ENCODE measurements at places on chromosomes 7 and 10.

DNA sequence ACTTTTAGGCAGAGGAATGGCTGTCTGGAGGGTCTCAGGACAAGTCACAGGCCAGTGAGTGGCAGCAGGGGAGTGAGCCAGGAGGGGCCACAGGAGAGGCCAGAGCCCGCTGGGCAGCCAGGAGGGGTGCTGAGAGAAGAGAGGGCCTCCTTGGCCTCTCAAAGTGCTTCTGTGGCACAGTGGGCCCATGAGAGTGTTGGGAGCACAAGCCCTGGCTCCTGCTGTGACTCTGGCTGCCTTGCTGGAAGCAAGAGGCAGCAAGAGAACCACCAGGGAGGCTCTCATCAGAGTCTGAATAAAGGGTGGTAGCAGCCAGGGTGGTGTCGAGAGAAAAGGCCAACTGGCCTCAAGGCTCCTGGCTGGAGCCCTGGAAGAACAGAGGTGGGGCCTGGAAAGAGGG lies 91.1 kb downstream of the VOPP1 start:
- no peak for DNase-seq

DNA sequence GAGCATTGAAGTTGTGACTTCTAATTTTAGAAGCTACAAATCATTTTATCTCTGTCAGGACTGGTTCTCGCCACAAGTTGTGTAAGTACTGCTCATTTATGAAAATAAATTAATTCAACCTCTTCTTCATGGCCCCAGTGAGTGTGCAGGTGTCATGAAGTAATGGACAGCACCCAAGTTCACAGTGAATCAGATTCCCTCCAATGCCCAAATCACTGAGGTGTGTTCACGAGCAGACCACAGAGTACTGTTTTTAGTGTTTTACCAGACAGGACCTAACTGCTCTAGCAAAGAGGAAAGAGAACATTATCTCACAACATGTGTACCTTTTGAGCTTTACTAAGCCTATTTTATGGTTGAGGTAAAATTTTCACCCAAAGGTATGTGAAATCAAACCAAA lies 980.0 kb downstream of the CNTNAP2 start:
- DNase-seq = no peak

DNA sequence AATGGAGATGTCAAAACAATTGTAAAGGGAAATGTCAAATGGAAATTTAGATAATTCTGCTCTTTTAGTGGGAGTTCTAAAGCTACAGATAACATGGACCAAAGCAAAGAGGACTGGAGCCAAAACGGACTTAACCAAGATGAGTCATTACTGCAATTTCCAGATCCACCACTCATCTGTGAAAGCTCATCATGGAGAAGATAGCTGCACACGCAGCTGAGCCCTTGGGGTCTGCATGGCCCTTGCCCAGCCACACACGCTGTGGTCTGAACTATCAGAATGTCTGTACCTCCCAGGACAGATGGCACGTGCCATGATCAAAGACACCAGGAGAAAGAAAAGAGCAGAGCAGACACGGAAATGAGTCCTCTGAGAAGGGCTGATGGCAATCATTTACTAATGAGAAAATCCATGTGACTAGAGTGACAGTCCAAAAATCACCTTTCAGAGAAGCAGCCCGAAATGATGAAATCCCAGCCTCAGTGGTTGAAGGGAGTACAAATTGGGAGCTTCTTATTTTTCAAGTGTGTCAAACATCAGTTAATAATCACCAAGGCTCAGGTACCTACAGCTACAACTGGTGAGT lies 177.9 kb upstream of the MGMT start:
- no peak for DNase-seq

GRCh38 chr7:28165961-28166955 lies 14.3 kb downstream of the JAZF1 start:
- DNase-seq = no peak

DNA sequence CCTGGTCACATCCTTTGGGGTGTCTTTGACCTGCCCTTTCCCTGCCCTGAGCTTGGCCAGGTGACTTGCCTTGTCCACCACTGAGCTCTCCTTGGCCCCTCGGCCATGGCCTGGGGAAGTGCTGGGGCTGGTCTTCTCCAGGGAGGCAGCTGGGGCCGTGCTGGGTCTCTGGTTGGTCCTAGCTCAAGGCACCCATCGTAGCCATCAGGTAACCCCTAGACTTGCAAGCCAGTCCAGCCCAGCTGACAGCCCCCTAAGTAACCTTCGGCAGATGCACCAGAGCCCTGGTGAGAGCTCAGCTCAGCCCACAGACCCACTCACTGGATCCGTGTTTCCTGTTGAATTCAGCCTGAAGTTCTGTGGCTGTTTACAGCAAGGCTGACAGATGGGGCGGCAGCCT lies 176.2 kb upstream of the SHH start:
- DNase-seq = no peak

GRCh38 chr7:146805082-146805481 lies 688.5 kb downstream of the CNTNAP2 start:
- DNase-seq = no peak

DNA sequence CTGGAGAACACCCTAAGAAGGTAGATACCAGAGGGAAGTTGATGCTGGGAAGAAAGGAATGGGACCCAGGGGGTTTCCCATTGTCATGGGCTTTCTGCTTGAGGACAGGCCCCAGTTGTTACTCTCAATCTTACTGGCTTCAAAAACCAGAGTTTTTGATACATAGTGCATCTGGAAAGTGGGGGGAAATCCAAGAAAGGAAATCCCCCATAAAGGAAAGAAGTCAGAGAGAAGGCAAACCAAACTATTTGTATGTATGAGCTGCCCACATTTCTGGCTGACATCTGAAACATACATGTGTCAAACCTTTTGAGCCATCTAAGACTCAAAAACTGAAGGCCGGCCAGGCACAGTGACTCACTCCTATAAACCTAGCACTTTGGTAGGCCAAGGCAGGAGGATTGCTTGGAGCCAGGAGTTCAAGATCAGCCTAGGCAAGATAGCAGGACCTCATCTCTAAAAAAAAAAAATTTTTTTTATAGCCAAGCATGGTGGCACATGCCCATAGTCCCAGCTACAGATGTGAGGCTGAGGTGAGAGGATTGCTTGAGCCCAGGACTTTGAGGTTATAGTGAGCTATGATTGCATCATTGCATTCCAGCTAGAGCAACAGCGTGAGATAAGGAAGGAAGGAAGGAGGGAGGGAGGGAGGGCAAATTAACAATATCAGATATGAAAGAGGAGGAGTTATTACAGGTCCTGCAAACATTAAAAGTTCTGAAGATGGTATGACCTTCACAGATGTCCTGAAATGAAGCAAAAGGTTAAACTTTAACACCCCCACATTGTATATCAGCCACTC lies 6.7 kb upstream of the COA1 start:
- no peak for DNase-seq

DNA sequence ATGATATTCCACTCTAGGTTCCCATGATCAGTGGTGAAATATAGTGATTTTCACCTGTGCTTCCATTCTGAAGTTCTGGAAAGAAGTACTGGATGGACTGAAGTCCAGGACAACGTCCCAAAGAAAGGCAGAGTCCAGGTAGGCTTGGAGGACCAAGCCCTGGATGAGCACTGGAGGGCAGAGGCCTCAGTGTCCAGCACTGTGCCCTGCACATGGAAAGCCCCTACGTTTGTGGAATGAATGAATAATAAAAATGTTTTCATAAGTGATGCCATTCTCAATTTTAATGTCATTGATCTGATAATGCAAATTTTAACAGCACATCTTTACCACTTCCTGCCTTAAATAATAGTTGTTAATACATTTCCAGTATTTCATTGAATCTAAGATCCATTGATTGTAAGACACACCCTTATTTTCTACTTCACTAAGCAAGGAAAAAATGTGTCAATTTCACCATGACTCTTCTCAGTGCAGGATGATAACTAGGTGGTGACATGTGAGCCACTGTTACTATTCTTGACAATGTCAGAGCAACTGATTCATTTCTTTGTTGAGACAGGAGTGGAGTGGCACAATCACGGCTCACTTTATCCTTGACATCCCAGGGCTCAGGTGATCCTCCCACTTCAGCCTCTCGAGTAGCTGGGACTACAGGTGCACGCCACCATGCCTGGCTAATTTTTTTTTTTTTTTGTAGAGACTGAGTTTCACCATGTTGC lies 35.2 kb downstream of the ZNF783 start:
- DNase-seq = no peak

DNA sequence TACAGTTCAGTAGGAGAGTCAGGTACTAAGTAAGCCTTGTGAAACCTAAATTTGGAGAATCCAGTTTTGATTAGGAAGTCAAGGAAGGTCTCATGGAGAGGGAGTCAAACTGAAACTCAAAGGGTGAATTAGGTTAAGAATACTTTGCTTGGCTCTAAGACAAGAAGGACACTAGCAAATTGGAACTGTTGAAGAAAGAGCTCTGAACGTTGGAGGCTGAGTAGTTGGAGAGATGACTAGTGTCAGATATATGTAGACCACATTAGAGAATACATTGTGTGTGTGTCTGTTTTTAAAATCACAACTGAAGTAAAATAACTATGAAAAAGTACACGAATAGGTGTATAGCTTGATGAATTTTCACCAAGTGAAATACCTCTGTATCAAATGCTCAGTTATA lies 6.3 kb downstream of the VPS26A start:
- DNase-seq = no peak

DNA sequence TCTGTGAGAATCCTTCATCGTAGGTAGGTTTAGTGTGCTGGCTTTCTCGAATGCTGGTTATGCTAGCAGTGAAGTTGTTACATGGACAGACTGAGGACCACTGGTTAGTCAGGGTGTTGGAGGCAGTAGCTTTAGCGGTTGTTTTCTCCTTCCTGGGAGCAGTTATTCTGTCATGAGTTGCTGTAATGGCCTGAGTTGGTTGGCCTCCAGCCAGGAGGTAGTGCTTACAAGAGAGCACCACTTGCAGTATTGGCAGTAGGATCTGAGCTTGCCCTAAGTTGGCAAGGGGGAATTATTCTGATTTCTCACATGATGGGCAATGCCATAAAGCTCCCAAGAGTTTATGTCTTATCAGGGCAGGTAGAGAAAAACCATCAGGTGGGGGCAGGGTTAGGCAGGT lies 58.0 kb downstream of the IPMK start:
- no peak for DNase-seq

- DNase-seq = no peak
These were observed 132.9 kb upstream of the FAM3C start for GRCh38 chr7:121529003-121529402.

DNA sequence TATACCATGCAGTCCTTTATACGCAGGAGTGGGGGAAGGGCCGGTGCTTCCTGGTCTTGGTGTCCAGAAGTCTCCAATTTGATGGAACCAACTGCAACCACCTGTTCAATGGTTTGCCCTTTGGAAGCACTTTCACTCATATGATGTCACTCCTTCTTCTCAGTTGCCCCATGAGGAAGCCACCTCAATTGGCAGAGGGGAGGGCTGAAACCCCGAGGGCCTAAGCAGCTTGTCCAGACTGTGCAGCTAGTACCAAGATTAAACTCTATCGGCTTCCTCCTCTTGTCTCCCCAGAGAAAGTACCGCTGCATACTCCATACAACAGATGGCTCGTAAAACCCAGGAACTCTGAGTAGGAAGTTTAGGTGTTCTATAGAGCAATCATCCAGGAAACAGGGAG lies 789.4 kb downstream of the TYW1 start:
- no peak for DNase-seq

GRCh38 chr10:72563327-72563932 lies 62.4 kb downstream of the MICU1 start:
- peak; percentile 37 for DNase-seq

- no peak for DNase-seq
These were observed 3.9 kb upstream of the CUEDC2 start for GRCh38 chr10:102436312-102436711.

DNA sequence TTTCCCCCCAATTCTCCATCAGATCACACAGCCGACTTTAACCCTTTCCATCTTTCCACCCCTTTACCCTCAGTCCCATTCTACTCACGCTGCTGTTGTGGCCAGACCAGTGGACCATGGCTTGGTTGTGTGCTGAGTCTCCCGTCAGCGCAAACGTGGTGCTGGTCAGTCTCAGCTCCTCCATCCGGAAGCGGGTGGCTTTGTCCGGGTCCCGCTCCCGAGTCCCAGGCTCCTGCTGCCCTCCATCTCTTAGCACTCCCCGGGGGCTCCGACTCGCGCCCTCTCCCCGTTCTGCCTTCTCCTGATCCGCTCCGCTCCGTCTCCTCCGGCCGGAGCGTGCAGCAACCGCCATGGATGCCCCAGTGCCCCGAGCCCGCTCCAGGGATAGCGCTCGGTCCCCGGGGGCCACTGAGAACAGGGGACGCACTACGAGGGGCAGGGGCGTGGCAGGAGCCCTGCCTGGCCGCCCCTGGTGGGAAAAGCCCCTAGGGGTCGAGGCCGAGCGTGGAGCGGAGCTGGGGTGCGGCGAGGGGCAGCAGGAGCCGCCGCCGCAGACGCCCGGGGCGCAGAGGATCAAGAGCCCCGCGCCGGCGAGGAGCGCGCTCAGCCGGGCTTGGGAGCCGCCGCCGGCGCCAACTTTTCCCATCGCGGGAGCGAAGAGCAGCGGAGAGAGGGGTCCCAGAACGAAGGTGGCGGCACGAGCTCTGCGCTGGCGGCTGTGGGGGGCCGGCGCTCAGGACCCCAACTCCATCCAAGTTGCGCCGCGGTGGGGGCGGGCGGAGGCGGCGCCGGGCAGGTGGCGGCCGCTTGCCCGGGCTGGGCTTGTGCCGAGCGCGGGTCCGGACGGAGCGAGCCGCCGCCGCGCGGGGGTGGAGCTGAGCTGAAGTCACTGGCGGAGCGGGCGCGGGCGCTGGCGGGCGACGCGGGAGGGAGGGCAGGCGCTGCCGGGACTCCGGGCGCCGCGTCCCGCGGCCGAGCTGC lies at the start of gene SORCS1:
TSS of gene SORCS1 (minus strand) at position 826 of the 981 bp plus-strand sequence.
- DNase-seq = no peak

GRCh38 chr10:132469197-132469884 lies 68.2 kb upstream of the INPP5A start:
- DNase-seq = no peak

- DNase-seq = no peak
These were observed 99.1 kb downstream of the BMPR1A start for GRCh38 chr10:86855513-86855912.

GRCh38 chr7:17058568-17058967 lies 176.8 kb upstream of the AGR3 start:
- DNase-seq = no peak

DNA sequence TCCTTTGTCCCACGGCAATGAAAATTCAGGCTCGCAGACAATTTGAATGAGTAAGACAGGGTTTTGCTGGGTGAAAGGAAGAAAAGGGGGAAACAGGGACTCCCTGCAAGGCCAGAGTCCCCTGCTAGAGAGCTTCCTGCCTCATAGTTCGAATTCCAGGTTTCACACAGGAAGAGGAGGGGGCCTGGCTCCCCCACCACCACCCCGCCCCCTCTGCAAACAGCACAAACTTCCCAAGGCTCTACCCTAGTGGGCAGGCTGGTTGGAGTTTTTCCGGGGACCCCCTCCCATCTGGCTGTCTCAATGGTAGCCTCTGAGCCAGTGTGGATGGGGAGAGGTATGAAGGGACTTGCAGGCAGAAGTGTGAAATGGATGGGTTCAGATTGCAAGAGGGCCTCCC lies 57.4 kb upstream of the NEBL start:
- DNase-seq = no peak

- DNase-seq = no peak
These were observed 159.0 kb upstream of the NRP1 start for GRCh38 chr10:33493497-33493896.

- no peak for DNase-seq
These were observed 26.7 kb downstream of the DMBT1 start for GRCh38 chr10:122587098-122587760.

GRCh38 chr10:6979371-6979770 lies 399.3 kb upstream of the PRKCQ start:
- DNase-seq = no peak

GRCh38 chr7:42193471-42194129 lies 43.4 kb downstream of the GLI3 start:
- no peak for DNase-seq

- no peak for DNase-seq
These were observed 78.4 kb downstream of the CYP26A1 start for GRCh38 chr10:93152136-93152535.
